Astrocyte (in vitro differentiated cells and primary cell): ENCODE measurements at places on chromosomes 2 and 18. TPM values are rescaled to one million over a fixed set of nuclear protein-coding genes. Genes with fewer than 3 reads are reported as not detected.

- DNase-seq, result peak; percentile 98
Measured at GRCh38 chr2:163778045-163778781, 42.4 kb upstream of the FIGN start.

Gene CLEC4F
- not detected in 2 replicates for total RNA-seq

GRCh38 chr2:55763721-55764120 lies 70.1 kb upstream of the PNPT1 start:
- no peak for DNase-seq

Gene FOXI3
- total RNA-seq, result 0.60 and 2.3 TPM in 2 replicates

- DNase-seq, result no peak
Measured at GRCh38 chr2:6564326-6564725, 301.4 kb downstream of the CMPK2 start.

- DNase-seq, result no peak
Measured at GRCh38 chr18:38900031-38900430, 1334.4 kb upstream of the CELF4 start.

DNA sequence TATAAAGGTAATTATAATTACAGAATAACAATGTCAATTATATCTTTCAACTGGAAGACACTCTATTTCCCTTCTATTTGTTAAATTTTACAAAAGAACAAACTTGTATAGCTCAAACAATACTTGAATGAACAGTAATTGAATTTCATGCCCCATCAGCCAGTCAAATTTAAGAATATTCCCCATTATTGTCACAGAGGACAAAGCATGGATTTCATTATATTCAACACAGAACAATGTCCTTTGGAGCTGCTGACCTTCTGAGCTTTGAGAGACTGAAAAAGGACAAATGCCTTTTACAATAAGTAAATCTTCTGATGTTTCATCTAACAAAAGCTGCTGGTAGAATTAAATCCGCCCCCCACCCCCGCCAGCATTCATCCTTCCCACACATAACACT lies 187.5 kb upstream of the MC4R start:
- no peak for DNase-seq

DNA sequence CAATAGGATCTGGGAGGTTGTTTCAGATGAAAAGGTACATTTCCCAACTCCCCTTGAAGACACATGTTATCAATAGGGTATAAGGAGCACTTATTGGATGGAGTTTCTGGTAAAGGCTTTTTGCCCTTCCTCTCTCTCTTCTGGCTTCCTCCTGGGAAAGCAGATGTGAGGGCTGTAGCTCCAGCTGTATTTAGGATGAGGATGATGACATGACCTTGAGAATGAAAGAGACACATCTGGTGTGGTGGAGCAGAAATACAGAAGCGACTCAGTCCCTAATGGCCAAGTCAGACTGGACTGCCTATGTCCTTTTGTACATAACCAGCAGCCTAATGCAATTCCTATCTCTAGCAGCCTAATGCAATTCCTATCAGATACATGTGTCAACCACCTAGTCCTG lies 100.9 kb upstream of the NXPH2 start:
- DNase-seq, result no peak

Gene TRIM43
- total RNA-seq, result 0.70 TPM in 1 of 2 replicates, not detected in the other

Gene POMC
- not detected in 2 replicates for total RNA-seq

Gene ASB18
- not detected in 2 replicates for total RNA-seq

GRCh38 chr2:135238651-135239050 lies 186.6 kb downstream of the RAB3GAP1 start:
- no peak for DNase-seq

DNA sequence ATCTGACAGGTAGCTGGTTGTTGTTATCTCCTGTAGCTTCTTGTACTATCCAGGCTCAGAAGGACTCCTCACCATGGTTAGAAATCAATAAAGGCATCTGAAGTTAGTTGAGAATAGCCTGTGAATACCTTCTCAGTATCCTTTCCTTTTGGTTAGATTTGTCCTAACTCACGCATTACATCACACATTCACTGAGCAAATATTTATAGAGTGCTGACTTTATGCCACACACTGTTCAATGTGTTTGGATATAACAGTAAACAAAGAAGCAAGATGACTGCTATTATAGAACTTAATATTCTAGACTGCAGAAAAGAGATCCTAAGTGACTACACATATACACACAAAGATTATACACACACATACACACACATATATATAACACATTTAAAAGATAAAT lies 889.9 kb upstream of the CHAC2 start:
- no peak for DNase-seq
